Fibroblast of lung (primary cell): ENCODE measurements at places on chromosomes 2 and 18. TPM values are rescaled to one million over a fixed set of nuclear protein-coding genes. Genes with fewer than 3 reads are reported as not detected.

CROCC2 gene
- polyA plus RNA-seq: 0.02 and 0.12 TPM in 2 replicates

DSG1 gene
- polyA plus RNA-seq: not detected in 2 replicates

PPM1G gene
- polyA plus RNA-seq: 54.7 and 85.4 TPM in 2 replicates

TUBA4B gene
- polyA plus RNA-seq: not detected in 2 replicates

AQP12A gene
- not detected in 2 replicates for polyA plus RNA-seq

STON1 gene
- 5.5 and 11.3 TPM in 2 replicates for polyA plus RNA-seq

RAB6C gene
- polyA plus RNA-seq: 0.05 and 0.10 TPM in 2 replicates

RAB6D gene
- polyA plus RNA-seq: 0.02 and 0.06 TPM in 2 replicates

SPP2 gene
- not detected in 2 replicates for polyA plus RNA-seq

SPOPL gene
- 8.5 and 11.5 TPM in 2 replicates for polyA plus RNA-seq

BOLL gene
- polyA plus RNA-seq: not detected in 2 replicates

HOXD3 gene
- not detected in 2 replicates for polyA plus RNA-seq

TLK1 gene
- 22.1 and 23.5 TPM in 2 replicates for polyA plus RNA-seq

GRCh38 chr18:74499633-74500032 is 3.5 kb downstream of the CNDP2 start:
- DNase-seq: peak; percentile 76

GRCh38 chr2:109513749-109514588 is 99.8 kb downstream of the SEPTIN10 start:
- DNase-seq: peak; percentile 93

DNA sequence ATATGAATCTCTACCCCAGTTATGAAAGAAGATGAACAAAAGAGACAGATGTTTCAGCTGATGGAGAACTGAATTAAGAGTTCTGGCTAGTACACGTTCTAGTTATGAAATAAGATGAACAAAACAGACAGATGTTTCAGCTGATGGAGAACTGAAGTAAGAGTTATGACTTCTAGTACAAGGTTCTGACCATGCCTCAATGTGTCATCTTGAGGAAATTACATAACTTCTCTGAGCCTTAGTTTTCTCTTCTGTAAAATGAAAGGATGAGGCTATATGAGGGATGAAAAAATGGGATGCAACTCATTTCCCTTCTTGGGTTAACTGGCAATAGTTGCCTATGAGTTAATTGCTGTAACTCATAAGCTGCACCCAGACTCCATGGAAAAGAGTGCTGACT is 92.9 kb upstream of the WDR75 start:
- DNase-seq: no peak

DNA sequence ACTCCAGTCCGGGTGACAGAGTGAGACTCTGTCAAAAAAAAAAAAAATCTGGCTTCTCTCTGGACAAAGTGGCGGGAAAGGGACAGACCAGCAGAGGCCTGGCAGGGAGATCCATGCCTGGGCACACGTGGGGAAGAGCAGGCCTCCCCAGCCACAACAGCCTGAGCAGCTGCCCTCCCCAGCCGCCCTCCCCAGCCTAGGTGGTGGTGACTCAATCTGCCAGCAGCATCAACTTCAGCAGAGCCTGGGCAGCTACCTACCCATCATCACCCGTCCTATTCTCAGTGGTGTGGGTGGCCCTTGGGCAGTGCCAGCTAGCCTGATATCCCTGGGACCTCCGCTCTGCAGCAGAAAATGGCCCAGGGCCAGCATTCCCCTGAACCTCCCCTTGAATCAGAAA is 612.4 kb downstream of the FBXO15 start:
- DNase-seq: no peak

GRCh38 chr18:69727912-69728572 is 219.6 kb downstream of the CD226 start:
- DNase-seq: no peak

DNA sequence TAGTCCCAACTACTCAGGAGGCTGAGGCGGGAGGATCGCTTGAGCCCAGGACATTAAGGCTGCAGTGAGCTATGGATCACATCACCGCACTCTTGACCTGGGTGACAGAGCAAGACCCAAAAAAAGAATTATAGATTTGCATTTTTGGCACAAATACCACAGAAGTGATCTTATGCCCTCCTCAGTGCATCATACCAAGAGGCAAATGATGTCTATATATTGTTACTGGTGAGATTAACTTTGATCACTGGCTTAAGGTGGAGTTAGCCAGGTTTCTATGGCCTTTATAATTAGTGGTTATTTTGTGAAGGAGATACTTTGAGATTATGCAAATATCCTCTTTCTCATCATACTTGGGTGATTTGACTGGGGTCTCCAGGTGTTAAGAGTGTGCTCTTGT is 22.1 kb upstream of the CATIP start:
- no peak for DNase-seq

GRCh38 chr2:87401726-87402345 is 346.1 kb upstream of the PLGLB2 start:
- no peak for DNase-seq

DNA sequence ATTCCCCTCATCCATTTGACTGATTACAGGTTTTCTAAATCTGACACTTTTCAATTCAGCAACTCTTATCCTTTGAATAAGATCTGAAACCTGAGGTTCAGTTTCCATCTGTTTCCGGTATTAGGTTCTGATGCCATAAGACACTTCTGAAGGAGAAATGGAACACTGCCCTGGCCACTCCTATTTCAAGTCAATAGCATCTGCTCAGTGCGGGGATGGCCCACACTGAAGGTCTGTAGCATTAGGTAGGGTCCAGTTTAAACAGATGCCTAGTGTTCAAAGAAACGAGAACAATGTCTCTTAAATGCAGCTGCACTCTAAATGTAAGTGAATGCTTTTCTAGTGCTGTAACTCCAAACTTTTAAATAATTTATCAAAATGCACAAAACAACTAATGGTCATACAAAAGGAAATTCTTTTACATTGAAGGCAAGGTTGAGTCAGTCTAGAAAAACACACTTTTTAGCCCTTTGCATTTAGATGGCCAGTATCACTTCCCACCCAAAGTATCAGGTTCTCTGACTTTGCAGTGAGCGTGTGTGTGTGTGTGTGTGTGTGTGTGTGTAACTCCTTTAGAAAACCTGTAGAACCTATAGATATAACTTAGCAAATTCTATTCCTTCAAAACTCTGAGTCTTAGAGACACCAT is 78.2 kb downstream of the STK39 start:
- peak; percentile 35 for DNase-seq

DNA sequence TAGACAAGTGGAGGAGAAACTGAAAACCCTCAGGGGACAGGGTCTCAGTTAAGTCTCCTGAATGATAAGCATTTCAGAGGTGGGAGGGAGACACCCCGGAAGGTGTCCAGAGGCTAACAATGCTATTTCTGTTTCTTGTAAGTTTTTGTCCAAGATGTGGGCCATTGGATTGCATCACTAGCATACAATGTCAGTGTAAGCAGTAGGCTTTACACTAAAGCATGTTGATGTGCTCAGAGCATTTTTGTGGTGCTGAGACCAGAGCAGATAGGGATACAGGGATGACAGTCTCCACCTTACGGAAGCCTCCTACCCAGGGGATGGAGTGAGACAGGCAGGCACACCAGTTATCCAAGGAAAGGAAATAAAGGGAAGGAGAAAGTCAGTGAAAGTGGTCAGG is 2.2 kb upstream of the IL1R1 start:
- peak; percentile 52 for DNase-seq

GRCh38 chr2:165016772-165017411 is 61.6 kb upstream of the SLC38A11 start:
- peak; percentile 60 for DNase-seq

- DNase-seq: peak; percentile 36
These were observed 135.8 kb downstream of the TCF4 start for GRCh38 chr18:55452123-55452611.

DNA sequence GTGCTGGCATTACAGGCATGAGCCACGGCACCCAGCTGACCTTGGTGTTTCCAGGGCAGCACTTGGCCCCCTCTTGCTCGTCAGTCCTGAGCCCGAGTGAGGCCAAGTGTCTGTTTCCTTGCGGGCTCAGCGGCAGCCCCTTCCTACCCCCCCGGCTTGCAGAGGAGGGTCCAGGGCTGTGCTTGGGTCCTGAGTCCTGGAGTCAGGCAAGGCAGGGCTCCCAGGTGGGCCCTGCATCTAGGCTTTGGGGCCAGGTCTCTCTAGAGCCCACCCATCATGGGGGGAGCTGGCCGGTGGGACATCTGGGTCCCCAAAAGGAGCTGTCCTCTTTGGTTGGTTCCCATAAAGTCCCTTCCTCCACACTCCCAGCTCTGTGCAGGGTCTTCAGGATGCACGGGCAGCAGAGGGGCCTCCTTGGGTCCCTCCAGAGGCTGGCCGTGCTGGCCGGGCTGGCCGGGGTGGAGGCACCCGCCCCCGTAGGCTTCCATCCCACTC is 63.7 kb upstream of the HPCAL1 start:
- DNase-seq: no peak

GRCh38 chr2:181575650-181576025 is 81.3 kb downstream of the CERKL start:
- no peak for DNase-seq

GRCh38 chr2:4427083-4427482 is 723.7 kb downstream of the DCDC2C start:
- DNase-seq: no peak

- DNase-seq: no peak
These were observed 27.7 kb upstream of the PTPN4 start for GRCh38 chr2:119731983-119732382.

- DNase-seq: peak; percentile 16
These were observed 42.0 kb downstream of the MAP3K20 start for GRCh38 chr2:173117678-173118077.

GRCh38 chr2:165697748-165698443 is 96.2 kb downstream of the GALNT3 start:
- no peak for DNase-seq

GRCh38 chr2:197559681-197560080 is 43.8 kb downstream of the MOB4 start:
- DNase-seq: no peak

GRCh38 chr2:217186152-217186551 is 326.3 kb upstream of the TNP1 start:
- no peak for DNase-seq

DNA sequence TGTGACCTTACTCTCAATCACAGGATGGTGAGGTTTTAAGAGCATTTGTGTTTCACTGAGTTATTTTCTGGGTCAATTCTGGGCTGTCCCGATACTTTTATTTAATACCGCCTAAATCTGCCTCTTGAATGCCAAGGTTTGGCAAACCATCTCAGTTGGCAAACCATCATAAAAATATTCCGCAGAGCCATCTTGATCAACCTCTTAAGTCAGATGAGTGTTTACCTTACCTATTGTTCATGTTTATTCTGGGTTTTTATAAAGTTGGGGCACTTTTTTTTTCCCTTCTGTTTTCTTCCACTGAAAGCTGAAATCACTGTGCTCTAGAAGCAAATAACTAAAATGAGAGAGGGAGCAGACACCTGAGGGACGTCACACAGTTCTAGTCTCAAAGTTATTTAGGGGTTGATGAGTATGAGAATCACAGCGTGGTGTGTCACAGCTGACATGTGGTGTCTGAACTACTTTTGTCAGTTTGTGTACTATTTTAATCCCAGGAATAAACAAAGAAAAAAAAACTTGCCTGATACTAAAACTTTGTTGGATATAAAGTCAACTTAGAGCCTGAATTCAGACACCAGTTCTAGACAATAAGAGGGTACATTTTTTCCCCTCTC is 48.6 kb downstream of the ETAA1 start:
- DNase-seq: no peak

DNA sequence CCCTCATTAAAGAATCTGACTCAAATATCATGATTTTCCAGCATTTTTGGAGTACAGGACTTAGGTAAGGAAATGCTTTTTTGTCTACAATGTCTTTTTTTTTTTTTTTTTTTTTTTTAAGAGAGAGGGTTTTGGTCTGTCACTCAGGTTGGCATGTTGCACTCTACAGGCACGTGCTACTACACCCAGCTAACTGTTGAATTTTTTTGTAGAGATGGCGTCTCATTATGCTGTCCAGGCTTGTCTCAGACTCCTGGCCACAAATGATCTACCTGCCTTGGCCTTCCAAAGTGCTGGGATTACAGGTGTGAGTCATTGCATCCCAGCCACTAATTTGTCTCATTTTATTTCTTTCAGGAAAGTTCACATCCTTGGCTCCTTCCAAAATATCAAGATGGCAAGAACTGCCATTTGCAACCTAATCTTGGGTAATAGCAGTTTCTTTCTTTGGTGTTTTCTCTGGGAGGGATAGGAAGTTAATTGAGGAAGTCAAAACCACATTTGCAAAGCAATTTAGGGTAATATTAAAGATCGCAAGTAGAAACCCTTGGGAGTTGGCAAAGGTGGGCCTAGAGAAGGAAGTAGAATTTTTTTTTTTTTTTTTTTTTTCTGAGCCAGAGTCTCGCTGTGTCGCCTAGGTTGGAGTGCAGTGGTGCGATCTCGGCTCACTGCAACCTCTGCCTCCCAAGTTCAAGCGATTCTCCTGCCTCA is 15.5 kb downstream of the PNO1 start:
- DNase-seq: no peak

DNA sequence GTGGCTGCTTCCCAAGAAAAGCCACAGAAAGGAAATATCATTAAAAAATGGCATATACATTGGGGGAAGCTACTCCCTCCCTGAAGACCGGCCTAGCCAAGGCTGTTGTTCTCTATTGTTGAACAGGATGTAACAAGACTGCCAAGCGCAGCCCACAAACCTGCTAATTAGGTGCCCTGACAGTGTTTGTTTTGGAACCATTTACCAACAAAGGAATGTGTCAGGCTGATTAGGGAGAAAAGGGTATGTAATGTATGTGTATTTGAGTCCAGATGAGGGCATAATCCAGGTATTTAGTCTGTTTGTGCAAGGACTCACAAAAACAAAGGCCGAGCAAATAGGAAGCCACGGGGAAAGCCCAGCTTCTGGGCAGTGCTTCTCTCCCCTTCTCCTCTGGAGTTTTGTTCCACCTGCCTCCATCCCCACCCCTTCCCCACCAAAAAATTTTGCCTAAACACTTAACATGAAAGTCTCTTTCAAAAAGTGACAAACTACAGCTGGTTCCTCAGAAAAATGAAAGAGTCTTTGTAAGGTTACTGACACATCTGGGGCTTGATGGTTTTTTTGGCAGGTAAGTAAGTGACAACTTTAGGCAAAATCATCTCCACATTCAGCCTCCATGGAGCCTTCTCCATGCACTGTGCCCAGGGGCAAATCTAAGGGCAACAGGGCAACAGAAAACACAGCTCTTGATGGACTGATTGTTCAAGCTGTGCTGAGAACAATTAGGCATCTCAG is 78.3 kb upstream of the FZD5 start:
- DNase-seq: no peak
